IPS DF 6.9 (cell line): ENCODE measurements at places on chromosomes 12 and 14.

DNA sequence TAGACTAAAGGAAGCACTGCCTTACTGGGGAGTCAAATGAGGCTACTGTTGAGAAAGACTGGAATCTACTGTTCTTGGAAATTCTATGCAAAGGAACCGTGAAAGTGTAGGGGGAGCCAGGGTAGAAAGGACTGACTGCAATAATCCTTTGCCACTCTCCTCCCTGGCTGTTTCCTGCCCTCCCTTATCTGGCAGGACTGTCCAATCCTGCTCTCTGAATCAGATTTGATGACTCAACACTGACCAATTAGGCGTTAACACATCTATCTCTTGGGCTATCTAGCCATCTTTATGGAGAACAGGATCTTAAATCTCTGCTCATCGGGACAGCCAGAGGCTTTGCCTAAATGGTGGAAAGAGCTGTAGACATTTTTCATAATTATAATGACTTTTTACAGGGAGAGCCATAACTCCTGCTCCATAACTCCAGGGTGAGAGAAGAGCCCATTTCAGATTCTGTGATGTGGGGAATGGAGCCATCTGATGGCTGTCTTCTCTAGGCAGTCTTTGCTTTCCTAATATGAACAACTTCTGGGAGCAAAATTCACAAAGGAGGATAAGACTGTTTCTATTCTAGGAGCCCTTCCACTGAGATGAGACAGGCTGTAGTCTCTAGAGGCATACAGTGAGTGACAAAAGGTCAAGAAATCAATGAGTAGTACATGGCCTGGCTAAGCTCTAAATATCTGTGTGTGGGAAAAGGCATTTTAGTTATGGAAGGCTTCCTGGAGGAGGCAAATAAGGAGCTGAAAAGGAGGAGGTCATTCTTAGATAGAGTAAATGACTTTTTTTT lies 68.9 kb upstream of the CISTR start:
- no peak for DNase-seq

- DNase-seq, result no peak
These were observed 37.5 kb downstream of the GALC start for GRCh38 chr14:87955501-87955900.

- no peak for DNase-seq
These were observed 10.8 kb upstream of the GYS2 start for GRCh38 chr12:21615431-21615830.

GRCh38 chr14:41201696-41202095 lies 405.0 kb upstream of the LRFN5 start:
- DNase-seq, result no peak

DNA sequence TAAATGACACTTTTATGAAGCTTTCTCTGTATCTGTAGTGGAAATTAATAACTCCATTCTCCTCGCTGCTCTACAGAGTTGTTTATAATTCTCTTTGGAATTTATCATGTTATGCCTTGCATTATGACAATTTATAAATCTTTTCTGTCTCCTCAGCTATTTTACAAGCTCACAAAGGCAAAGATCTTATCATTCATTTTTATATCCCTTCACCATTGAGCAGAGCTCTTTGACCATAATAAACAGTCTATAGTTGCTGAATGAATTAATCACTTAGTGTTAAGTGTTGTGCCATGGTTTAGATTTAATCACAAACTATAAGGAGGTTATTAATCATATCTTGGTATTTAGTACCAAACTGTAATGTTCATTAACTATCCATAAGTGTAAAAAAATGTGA lies 126.4 kb downstream of the NAV3 start:
- no peak for DNase-seq
